Activated CD4-positive, alpha-beta T cell treated with anti-CD3 and anti-CD28 coated beads, Interleukin-2, amount 50 U/mL, for 48 hours (primary cell): ENCODE measurements at places on chromosomes 4 and X.

DNA sequence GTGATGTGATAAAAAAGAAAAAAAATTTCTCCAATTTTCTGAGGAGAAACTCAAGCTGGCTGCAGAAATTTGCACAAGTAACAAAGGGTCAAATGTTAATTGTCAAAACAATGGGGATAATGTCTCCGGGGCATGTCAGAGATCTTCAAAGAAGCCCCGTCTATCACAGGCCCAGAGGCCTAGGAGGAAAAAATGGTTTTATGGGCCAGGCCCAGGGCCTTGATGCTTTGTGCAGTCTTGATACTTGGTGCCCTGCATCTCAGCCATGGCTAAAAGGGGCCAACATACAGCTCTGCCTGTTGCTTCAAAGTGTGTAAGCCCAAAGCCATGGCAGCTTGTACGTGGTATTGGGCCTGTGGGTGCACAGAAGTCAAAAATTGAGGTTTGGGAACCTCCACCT is 961.0 kb downstream of the FAM133A start:
- no peak for DNase-seq

DNA sequence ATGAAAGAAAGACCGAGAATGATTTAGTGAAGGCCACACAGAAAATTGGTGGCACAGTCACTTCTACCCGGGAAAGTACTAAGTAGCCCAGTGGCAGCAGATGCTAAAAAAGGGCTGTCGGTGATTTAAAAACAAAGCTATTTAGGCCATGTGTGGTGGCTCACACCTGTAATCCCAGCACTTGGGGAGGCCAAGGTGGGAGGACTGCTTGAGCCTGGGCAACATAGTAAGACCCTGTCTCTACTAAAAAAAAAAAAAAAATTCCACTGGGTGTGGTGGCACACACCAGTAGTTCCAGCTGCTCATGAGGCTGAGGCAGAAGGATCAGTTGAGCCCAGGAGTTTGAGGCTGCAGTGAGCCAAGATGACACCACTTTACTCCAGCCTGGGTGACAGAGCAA is 144.2 kb downstream of the CBR4 start:
- DNase-seq: no peak

GRCh38 chrX:9604111-9604907 is 139.5 kb downstream of the TBL1X start:
- DNase-seq: no peak

- DNase-seq: no peak
Observed at GRCh38 chrX:66654411-66654810, 15.5 kb upstream of the EDA2R start.

DNA sequence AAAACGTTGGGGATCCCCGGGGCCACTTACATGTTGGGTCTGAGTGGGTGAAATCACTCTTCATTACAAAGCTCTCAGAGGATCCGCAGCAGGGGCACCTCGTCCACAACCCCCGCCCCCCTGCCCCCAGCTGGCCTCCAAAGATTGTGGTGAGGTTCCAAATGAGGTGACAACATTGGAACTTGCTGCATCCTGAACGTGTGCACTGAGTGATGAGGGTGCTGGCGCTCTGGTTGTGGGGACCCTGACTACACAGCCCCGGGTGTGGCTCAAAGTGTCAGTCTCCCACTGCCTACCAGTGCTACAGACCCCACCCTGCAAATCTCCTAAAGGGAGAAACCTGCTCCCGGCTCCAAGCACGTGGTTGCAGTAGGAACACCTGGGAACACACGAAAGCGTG is 111.9 kb downstream of the PHKA2 start:
- DNase-seq: no peak

GRCh38 chrX:25001808-25002660 is 13.7 kb downstream of the ARX start:
- DNase-seq: no peak

DNA sequence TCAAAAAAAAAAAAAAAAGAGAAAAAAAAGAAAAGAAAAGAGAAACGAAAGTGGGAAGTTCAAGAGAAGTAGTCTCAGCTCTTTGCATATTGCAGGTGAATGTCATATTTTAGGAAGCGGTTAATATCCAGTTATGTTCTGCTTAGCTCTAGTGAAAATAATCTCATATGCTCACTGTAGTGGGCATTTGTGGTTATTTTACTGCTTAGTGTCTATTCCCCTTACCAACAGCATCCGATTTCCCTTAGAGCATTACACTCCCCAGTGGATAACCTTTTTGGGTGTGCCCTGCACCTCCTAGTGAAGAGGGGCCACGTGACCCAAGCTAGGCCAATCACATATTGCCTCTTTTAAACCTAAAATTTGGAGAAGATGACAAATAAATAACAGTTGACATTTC is 111.2 kb upstream of the ZNF827 start:
- DNase-seq: no peak

DNA sequence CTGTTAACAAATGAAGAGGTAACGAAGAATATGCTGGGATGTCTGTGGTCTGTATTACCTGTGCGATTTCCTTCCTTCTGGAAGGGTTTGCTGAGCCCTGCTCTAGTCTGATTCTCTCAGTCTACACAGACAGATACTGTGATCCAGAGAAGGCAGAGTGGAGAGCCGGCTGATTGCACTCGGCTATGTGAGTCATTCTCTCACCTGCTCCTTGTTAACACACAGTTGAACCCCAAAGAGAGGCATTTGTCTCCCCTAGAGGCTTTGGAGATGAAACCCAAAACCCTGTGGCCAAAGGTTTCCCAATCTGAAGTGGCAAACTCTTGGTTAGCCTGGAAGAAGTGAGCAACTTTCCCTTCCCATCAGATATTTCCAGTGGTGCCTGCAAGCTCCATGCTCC is 78.1 kb upstream of the GPC4 start:
- DNase-seq: no peak

DNA sequence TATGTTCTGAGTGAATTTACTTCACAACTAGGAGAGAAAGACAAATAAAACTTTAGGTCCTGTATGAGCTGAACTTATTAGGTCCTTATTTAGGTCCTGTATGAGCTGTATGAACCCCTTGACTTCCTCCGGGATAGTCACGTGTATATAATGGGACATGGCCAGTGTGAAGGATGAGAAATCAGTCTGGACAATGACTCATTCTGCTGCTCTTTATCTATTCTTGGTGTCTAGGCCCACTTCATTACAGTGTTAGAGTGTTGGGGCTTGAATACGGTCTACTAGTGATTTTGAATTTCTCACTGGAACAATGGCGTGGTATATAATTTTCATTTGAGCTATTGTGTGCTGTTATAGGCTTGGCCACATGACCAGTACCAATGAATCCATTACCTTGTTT is 21.9 kb downstream of the STK26 start:
- no peak for DNase-seq

DNA sequence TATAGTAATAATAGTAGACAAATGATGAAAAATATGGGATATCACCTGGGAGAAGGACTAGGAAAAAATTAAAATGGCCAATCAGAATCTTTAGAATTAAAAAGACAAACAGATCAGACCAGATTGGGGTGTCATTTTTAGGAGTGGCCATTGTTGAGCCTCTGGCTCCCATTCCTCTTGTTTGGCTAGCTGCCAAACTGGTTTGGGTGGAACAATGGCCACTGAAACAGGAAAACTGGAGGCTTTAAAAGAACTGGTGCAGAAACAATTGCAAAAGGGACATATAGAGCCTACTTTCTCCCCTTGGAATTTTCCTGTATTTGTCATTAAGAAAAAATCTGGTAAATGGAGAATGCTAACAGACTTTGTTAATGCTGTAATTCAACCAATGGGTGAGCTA is 294.8 kb upstream of the DKK2 start:
- DNase-seq: no peak

DNA sequence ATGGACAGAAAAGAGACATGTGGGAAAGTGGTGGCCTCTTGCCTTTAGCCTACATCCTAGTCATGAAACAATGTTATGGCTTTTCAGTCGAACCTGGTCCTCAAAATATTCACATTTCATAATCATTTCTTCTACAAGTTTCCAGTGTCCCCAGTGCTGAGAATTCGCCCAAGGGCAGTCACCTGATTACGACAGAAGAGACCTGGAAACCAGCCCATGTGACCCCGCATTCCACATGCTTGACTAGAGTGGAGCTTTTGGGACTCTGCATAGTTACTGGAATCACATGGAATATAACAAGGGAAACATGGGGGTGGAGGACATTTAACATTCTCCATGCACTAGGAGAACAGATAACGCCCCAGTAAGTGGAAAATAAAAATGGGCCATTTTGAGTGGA is 100.1 kb downstream of the PPARGC1A start:
- no peak for DNase-seq

DNA sequence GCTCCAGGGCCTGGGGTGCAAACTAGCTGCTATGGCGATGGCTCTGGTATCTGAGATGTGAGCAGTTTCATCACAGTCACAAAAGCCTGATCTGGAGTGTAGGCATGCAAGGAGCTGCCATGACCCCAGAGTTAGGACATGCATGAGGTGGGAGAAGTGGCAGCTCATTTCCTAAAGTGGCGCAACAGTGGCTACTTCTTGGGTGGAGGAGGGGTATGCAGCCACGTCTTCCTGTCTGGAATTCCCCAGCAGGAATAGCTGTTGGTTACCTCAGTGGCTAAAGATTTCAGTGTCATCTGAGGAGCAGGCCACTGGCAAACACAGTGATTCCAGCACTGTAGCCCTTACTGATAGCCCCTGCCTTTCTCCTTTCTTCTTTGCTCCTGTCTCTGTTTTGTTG is 1382.5 kb downstream of the C4orf33 start:
- no peak for DNase-seq

DNA sequence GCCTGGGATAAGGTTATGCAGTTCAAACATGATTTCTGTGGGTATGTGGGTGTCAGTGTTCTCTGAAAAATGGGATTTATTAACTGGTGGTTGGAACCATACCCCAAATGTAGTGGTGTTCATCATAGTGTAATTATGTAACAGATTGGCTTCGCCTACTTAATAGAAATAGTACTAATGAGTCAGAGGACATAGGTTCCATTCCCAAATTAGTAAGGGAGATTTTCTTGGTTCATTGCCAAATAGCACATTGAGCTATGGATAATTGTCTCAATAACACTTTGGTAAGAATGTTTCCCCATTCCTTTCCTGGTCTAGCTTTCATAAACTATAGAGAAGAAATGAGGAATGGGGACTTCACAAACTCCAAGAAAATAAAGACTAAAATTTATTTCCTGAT is 20.5 kb upstream of the CYBB start:
- DNase-seq: no peak

DNA sequence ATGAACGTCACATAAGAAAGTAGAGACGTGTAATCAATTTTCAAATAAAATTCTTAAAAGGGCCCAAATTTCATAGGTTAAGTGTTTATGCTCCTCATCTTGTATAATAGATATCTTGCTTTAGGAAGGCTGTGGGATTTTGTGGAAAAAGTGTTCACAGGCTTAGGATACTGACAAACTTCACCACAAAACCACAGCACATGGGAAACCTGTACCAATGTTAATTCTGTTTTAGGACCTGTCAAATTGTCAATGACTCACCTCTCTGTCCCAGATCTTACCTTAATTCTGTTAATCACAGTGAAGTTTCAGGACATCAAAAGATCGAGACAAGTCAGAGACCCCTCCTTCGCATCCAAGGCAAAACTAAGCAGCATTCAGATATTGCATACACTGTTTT is 24.2 kb downstream of the FGFBP1 start:
- no peak for DNase-seq
